Activated naive CD8-positive, alpha-beta T cell treated with anti-CD3 and anti-CD28 coated beads, Interleukin-2, amount 10 ng/mL, durations not matched to agents 7 days and 5 days (primary cell): ENCODE measurements at places on chromosomes 12 and 14. TPM values are rescaled to one million over a fixed set of nuclear protein-coding genes. Genes with fewer than 3 reads are reported as not detected.

RGS6 gene
- total RNA-seq, result 0.08 TPM

GLT8D2 gene
- total RNA-seq, result not detected

KLRG1 gene
- 16.1 TPM for total RNA-seq

GRCh38 chr14:94213021-94213420 lies 38.9 kb downstream of the PPP4R4 start:
- no peak for DNase-seq
- H3K27ac ChIP-seq, result no peak overlapping the region
- H3K4me1 ChIP-seq, result no peaks in the 10 kb centered on the region
- H3K36me3 ChIP-seq, result no peaks in the 10 kb centered on the region
- H3K27me3 ChIP-seq, result peaks cover 19% of the 10 kb centered on the region

- DNase-seq, result no peak
- H3K36me3 ChIP-seq, result no peaks in the 10 kb centered on the region
- H3K27ac ChIP-seq, result no peak overlapping the region
- H3K4me1 ChIP-seq, result no peaks in the 10 kb centered on the region
- peaks cover 10% of the 10 kb centered on the region for H3K27me3 ChIP-seq
Observed at GRCh38 chr12:15721316-15722115, 67.7 kb downstream of the EPS8 start.

- H3K36me3 ChIP-seq, result no peaks in the 10 kb centered on the region
- H3K4me1 ChIP-seq, result peaks cover 16% of the 10 kb centered on the region
- no peak overlapping the region for H3K27ac ChIP-seq
- H3K27me3 ChIP-seq, result peaks cover 89% of the 10 kb centered on the region
Observed at GRCh38 chr12:106583242-106584103, 669 bp downstream of the RFX4 start.

DNA sequence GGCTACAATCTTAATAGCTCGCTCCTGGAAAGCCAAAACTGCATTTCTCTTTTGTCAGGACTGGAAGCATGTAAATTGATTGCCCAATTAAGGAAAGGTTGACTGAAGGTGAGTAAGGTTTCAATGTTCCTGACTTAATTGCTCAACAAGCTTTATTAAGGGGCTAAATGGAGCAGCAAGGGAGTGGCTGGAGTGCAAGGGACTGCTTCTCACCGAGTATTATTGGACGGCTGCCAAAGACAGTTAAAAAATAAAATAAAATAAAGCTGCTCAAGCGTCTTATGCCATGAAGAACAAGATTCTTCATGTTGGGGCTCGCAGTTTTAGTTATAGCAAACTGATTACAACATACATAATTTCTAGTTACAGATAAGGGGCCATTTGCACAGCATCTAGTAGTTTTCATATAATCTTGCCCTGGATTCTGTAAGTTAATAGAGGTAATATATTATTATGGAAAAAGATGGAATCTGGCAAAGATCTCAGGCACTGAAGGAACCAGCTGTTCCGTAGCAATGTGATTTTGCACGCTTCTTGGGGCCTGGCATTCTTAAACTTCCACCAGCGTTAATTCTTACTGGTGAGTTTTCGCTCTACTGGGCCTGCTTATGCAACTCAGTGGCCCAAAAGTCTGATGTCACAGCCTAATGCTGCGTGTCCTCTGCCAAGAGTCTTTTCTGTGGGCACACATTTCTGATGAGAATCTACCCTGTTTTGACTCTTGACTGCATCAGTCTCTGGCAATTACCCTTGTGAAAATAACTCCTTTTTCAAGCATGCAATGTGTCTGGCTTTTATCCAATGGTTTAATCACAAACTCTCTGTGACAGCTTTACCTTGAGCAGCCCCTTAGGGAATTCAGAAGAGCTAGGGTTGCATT lies 108.5 kb downstream of the SLC38A1 start:
- H3K27ac ChIP-seq, result no peak overlapping the region
- H3K4me3 ChIP-seq, result no peak overlapping the region
- no peak for DNase-seq
